Uterus (tissue), 4 donors: ENCODE measurements at places on chromosomes 11 and 22. TPM values are rescaled to one million over a fixed set of nuclear protein-coding genes. Genes with fewer than 3 reads are reported as not detected.

DNA sequence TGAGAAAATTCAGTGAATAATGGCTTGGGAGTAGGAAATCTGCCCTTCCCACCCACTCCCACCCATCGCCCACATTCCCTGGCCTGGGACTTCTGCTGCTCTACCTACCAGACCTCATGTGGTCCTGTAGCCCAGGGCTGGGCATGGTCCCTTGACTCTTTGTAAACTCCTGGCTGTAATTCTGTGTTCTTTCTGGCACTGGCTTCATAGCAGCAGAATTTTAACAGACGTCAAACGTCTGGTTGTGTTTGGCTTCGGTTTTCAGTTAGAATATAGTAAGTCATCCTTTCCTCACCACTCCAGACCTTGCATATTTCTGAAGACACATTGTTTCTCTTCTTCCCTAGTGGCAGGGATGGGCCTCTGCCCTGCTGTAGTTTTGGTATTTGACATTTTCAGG is 210.6 kb downstream of the CSNK2A3 start:
- DNase-seq = no peak
- no peaks in the 10 kb centered on the region for H3K27me3 ChIP-seq
- H3K4me1 ChIP-seq = peaks cover 3% of the 10 kb centered on the region
- no peak overlapping the region for H3K4me3 ChIP-seq
- H3K36me3 ChIP-seq = no peaks in the 10 kb centered on the region
- H3K27ac ChIP-seq = peak overlapping the region; percentile 88

The TRIM51 gene
- not detected for total RNA-seq

The CHRM1 gene
- total RNA-seq = not detected

DNA sequence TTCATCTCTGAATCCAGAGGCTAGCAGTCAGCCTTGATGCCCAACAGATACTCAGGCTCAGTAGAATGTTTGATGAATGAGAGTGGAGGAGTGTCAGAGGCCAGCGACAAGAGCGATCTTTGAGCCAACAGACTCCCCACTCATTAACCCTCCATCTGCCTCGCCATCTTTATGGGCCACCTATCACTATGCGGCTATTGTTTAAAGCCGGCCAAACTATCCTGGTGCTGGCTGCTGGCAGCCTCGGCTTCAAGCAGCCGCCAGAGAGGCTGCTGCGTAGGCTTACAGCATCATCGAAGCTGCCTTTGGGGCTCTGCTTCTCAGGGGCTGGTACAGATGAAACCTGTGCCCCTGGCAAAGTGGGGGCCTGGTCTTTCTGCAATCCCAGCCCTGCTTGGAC is 525.6 kb downstream of the INSC start:
- no peak overlapping the region for H3K27ac ChIP-seq
- H3K27me3 ChIP-seq = no peaks in the 10 kb centered on the region
- DNase-seq = no peak
- H3K4me1 ChIP-seq = no peaks in the 10 kb centered on the region

The NOX4 gene
- total RNA-seq = 58.4 TPM

GRCh38 chr11:43997022-43997660 is 50.6 kb upstream of the ACCSL start:
- DNase-seq = no peak
- H3K4me1 ChIP-seq = no peaks in the 10 kb centered on the region
- no peaks in the 10 kb centered on the region for H3K27me3 ChIP-seq

- no peak overlapping the region for H3K27ac ChIP-seq
- H3K4me1 ChIP-seq = no peaks in the 10 kb centered on the region
- peaks cover 3% of the 10 kb centered on the region for H3K27me3 ChIP-seq
- no peak overlapping the region for H3K4me3 ChIP-seq
- H3K36me3 ChIP-seq = no peaks in the 10 kb centered on the region
- no peak for DNase-seq
These were observed 78.1 kb upstream of the PRR5 start for GRCh38 chr22:44623771-44624510.

GRCh38 chr11:65355013-65355775 is 643 bp downstream of the TIGD3 start:
- H3K36me3 ChIP-seq = no peaks in the 10 kb centered on the region
- H3K4me3 ChIP-seq = peak overlapping the region; percentile 59
- H3K4me1 ChIP-seq = peaks cover 22% of the 10 kb centered on the region
- H3K27me3 ChIP-seq = peaks cover 8% of the 10 kb centered on the region
- no peak for DNase-seq
- peak overlapping the region; percentile 66 for H3K27ac ChIP-seq

The SYNGR1 gene
- 42.7 TPM for total RNA-seq

DNA sequence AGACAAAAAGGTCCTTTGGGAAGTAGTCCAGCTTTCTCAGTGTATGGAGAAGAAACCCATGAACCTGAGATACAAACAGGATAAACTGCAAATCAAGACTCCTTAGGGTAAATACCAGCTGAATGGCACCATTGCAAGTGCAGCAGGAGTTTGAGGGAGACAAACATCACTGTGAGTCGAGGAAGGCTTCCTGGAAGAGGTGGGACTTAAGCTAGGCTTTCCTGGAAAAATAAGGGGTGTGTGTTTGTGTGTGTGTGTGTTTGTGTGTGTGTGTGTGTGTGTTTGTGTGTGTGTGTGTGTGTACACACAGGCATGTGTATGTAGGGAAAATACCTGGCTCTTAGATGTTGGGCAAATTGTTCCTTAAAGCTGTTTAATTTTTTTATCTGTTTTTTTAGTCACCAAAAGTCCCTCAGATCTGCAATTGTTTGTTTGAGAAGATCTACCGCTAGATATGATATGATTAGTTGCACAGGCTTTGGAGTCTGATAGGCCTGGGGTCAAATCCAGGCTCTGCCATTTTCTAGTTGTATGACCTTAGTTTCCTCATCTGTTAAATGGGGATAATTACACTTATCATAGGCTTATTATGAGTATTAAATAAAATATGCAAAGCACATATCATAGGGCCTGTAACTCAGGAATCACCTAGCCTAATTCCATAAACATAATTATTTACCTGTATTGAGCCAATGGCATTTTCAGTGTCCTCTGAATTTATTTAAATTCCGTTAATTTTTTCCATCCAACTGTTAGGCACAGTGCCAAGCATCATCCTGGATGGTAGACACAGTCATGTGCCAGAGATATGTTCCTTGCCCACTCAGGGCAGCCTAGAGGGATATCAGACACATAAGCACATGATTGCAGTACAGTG is 85.6 kb upstream of the EED start:
- no peak overlapping the region for H3K4me3 ChIP-seq
- no peaks in the 10 kb centered on the region for H3K36me3 ChIP-seq
- no peaks in the 10 kb centered on the region for H3K27me3 ChIP-seq
- H3K27ac ChIP-seq = no peak overlapping the region
- DNase-seq = no peak
